Urinary bladder (tissue), 4 donors: ENCODE measurements at places on chromosomes 7 and 10. TPM values are rescaled to one million over a fixed set of nuclear protein-coding genes. Genes with fewer than 3 reads are reported as not detected.

DNA sequence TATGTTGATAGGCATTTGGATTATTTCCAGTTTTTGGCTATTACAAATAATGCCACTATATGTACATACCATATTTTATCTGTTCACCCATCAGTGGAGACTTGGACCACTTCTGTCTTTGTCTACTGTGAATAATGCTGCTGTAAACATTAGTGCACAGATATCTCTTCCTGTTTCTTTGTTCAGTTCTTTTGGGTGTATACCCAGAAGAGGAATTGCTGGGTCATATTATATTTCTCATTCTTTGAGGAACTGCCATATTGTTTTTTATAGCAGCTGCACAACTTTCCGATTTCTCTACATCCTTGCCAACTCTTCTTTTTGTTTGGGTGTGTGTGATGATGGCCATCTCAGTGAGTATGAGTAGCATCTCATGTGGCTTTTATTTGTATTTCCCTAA lies 218.0 kb downstream of the LRMDA start:
- no peak for DNase-seq

DNA sequence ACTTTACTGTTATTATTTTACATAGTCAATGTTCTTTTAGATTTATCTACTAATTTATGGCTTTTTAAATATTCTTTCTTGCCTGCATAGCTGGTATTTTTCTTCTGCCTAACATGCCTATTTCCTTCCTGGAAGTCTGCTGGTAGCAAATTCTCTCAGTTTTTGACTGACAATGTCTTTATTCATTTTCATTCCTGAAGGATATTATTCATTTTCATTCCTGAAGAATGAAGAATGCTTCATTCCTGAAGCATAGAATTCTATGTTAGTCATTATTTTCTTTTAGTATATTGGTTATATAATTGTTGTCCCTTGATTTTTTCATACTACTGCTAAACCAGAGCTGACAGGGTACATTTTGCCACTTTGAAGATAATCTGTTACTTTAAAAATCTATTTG lies 41.8 kb downstream of the TMEM168 start:
- DNase-seq = no peak

The DOCK1 gene
- polyA plus RNA-seq = 33.3 TPM

The NOD1 gene
- 9.8 TPM for polyA plus RNA-seq

The DGKI gene
- 1.8 TPM for polyA plus RNA-seq
